Right ventricle myocardium superior (tissue), 1 donor: ENCODE measurements at places on chromosomes 6 and 20. TPM values are rescaled to one million over a fixed set of nuclear protein-coding genes. Genes with fewer than 3 reads are reported as not detected.

DNA sequence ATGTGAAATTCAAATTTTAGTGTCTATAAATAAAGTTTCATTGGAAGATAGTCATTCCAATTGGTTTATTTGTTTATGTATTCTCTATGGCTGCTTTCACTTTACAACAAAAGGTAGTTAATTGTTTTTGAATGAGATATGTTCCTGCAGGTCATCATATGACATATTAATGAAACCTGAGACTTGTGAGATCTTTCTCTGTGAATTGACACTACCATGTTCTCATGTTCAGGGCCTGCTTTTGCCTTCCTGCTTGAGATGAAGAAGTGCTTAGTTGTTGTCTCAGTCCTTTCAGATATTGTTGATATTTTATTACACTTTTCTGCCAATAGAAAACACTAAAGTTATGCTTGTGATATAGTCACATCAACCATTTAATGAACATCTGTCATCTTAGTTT is 132.5 kb downstream of the UTRN start:
- no peak for DNase-seq

The RAMACL gene
- 1.3 TPM for total RNA-seq

DNA sequence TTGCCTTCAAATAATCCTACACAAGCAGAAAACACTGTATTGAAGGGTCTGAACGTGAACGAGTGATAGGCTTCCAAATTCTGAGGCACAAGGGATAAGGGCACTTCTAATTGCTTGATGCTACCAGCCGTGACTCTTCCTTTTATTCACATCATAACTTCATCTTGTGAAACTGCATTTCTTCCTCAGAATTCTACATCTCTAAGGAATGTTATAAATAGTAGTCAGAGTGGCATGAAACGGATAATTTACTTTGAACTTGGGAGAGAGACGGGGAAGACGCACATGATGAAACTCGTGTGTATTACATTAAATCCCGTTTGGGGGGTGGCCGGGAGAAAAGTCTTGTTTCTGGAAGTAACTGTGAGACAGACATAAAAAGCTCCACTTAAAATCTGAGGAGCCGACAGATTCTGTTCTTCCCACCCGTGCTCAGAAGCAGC is 754 bp downstream of the HDDC2 start:
- DNase-seq: no peak

DNA sequence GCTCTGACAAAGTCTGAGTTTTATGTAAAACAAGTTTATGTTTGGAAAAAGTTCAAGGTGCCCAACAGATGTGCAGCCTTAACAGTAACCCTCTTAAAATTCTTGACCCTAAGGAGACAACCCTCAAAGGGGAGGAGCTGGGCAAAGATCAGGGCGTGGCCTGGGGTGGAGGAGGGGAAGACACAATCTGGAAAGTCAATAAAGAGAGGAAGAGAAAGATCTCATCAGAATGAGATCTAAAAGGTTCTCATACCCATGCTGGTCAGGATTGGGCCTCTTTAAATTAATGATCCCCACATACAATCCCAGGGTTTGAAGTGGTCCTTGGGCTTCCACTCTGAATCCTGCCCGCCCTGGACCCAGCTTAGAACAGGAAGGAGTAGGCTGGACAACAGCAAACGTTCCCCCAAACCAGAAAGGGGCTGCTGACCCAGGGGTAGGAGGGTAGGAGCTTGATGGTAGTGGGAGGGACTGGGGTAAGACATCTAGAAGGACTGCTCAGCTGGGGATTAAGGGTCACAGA is 33.0 kb downstream of the FOXP4 start:
- peak; percentile 10 for DNase-seq

The TRIM31 gene
- total RNA-seq: not detected

The RBL1 gene
- 4.5 TPM for total RNA-seq

DNA sequence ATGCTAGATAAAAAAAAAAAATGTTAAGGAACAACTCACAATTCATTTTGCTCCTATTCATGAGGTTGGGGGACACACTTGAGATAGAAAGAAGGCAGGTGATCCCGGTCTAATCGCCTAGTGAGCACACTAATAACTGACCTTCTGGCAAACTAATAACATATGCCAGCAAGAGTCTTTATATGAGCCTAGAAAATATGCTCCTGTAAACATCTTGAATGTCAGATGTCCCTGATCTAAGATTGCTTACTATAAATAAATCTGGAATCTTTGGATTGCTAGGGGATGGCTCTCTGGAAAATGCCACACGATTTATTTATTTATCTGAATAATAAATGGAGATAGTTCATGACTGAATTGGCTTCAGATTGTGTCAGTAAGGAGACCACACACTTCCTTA is 821.9 kb downstream of the GRIK2 start:
- DNase-seq: no peak

DNA sequence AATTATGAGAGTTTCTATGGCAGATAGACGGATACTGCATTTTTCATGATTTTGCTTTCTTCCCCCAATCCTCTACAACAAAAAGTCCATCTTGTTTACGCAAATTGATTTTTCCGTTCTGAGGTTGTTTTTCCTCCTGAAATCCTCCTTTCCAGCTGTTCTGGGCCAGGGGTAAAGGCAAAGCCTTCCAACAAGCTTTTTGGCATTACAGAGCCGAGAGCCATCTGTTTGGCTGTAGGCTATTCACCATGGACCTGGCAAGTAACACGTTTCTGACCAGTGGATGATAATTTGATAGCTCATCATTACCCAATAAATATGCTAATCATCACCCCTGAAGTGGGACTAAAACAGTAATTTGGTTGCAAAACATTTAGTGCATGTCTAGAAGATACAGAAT is 226.5 kb downstream of the CBLN4 start:
- DNase-seq: no peak

GRCh38 chr20:7207186-7207798 is 439.8 kb downstream of the BMP2 start:
- no peak for DNase-seq

- no peak for DNase-seq
These were observed 70.7 kb upstream of the LTV1 start for GRCh38 chr6:143772116-143773086.

DNA sequence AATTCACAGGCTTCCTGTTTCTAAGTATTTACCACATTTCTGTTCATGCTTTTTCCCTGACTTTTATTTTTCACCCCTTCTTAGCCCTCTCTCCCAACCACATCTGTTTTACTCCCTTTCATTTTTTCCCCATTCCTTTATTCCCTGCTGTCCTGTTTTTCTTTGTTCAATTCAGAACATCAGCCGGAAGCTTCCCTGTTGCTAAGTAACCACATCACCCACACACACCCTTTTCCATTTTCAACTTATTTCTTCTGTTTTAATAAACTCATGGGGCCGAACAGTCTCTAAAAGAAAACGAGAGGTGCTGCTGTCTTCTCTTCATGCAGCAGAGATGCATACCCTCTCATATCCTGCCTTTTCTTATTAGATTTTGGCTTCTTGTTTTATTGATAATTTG is 53.5 kb upstream of the CEP85L start:
- DNase-seq: no peak

The PACRG gene
- total RNA-seq: 7.4 TPM

GRCh38 chr6:151005164-151005563 is 139.7 kb downstream of the MTHFD1L start:
- no peak for DNase-seq

The TREM1 gene
- 0.67 TPM for total RNA-seq

The TDRD6 gene
- 0.32 TPM for total RNA-seq

- no peak for DNase-seq
These were observed 476.8 kb downstream of the EPHA7 start for GRCh38 chr6:92942549-92942948.

DNA sequence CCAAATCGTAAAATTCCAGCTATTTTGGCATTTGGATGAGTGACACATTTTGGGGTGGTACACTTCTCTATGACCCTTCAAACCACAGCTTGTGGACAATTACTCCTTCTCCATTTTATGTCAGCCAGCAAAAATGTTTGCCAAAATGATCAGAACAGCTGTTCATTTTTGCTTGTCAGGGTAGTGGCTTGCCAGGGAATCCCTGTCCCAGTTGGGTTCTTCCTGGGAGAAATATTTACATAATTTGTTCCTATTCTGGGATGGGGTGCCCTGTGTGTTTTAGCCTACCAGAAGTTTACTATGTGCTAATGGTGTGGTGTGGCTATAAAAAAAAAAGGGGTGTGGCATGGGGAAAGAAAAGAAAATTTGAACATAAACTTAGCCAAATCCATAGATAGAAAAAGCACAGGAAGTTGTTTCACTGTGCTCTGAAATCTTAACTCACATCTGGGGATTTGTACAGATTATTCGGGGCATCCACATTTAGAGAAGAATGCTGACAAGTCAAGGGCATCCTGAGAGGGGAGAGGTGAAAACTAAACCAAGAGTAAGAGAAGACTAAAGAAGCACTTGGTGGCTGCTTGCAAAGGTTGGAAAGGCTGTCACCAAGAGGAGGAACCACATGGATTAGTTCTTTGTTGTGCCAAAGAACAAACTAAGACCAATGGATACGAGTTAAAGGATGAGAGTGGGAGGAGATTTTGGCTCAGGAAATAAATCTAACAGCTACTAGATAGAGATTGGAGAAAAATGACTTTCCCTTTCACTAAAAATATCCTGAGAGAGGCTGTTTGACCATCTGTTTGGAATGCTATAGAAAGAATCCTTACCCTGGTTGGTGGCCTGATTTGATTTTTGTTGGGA is 55.2 kb upstream of the RBM24 start:
- no peak for DNase-seq

The ADGRF1 gene
- total RNA-seq: not detected

The TRDN gene
- 370 TPM for total RNA-seq

The VEGFA gene
- total RNA-seq: 230 TPM

DNA sequence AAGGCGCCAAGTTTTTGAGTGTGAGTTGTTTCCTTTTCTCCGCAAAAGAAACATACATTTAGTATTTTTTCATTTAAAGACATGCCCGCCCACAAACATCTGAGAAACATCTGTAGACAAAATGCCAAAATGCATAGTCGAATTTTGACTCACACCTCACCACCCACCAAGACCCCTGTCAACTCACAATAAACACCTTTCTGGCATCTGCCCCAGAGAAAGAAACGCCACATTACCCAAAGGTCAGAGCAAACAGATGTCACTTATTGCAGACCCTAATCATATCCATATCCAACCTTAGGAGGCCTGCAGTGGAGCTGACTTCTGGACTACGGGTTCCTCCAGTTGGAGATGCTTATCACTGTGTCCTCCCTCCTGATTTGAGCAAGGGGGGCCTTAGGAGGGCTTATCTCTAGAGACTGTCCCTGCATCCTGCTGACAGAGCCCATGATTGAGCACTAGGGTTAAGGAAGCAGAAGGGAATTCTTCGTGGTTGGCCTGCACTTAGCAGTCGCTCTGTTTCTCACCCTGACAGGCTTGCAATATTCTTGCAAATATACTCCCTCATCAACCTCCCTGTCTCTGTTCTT is 90.5 kb upstream of the TBX18 start:
- DNase-seq: no peak

The MUC21 gene
- total RNA-seq: not detected

The SLC12A5 gene
- not detected for total RNA-seq

DNA sequence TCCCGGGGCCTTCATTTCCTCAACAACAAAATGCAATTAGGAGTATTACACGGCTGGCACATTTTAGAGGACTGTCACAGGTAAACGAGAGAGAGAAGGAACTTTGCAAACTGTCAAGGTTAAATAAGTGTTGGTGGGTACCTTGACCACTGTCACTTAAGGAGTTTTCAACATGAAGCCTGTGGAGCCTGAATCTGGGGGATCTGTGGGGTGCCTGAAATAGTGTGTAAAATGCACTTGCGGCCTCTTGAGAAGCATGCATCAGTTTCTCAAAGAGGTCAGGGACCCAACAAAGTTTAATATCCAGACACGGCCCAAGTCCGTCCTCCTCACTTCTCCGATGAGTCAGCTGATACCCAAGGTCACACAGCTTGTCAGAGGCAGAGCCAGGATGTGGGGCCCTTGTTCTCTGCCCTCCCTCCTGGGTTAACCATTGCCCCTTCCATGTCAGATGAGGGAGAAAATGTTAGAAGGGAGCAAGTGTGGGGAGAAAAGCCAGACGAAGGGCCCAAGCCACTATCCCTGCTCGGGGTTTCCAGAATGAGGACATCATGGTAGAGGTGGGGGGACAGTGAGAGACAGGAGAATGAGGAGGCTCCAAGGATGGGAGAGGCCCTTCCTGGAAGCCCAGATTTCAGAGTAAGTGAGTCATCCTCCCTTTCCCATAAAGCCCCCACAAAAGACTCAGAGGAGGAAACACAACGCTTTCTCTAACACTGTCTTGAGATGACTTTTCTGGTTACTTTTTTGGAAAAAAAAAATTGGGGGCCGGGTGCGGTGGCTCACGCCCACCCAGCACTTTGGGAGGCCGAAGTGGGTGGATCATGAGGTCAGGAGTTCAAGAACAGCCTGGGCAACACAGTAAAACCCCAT is 42.2 kb downstream of the C6orf132 start:
- no peak for DNase-seq

The MATN4 gene
- not detected for total RNA-seq

DNA sequence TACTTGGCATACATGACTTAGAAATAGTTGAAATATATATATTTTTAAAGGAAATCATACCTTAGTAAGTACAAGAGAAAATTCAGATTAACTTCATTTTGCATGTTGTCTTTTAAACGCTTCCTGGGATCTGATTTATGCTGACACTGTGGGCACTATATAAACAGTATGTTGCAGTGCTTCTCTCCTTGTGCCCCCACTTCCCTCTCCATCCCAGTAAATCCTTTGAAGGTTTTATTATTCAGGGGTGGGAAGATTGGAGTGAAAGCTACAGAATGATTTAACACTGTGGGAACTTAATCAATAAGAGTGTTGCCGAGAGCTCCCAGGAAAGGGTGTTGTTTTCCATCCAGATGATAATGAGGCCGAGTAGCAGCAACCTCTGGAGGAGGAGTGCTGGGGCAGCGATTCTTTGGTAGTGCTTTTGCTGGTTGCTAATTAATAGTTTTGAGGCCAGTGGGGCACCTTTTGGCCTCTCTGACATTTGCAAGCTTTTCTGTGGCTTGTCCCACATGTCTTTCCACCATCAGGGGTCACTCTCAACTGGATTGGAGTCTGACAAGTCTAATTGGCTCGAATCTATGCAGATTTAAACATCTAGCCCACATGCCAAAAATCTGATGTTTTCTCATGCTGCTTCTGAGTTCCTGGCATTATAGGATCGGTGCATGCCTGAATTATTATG is 183.0 kb upstream of the MMS22L start:
- no peak for DNase-seq

DNA sequence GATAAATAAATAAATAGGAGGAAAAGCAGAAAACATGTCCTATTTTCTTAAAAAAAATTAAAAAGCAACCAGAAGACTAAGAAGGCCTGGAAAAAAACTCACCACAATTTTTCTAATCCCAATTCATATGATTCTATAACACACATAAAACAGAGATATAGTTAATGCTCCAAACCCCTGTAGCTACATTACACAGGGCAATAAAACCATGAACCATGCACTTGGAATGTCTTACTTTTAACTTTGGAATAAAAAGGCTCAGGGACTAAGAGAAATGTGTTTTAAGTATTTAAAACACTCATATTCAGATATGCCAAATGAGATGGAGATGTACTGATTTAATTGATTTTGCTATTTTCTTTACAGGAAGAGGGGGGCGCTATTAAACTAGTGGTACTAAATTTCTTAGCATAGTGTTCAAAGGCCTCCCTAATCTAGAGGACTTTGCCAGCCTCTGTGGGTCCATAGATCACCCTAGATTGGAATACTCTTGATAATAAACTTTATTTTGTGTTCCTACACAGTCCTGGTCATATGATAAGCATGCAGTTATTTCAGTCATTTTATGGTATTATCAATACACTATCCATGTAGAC is 30.3 kb upstream of the GCM1 start:
- no peak for DNase-seq
